ENCODE measurements at places on chromosomes 11 and 22.

DNA sequence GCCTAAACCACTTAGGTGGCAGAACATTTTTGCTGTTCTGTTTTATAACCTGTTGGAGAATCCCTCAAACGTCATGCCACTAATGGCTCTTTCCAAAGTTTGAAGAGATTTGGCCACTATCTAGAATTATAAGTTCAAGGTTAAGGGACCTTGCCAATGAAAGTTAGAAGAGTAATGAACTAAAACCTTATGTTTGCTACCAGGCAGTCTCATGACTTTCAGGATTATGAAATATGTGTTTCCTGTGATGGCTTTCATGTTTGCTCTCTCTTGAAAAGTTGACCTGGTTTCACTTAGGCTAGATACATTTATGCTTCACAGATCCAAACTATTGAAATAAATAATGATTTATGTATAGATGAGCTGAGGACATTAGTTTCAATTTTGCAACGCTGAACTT is 340.0 kb downstream of the LRRC4C start:
- DNase-seq, result no peak

DNA sequence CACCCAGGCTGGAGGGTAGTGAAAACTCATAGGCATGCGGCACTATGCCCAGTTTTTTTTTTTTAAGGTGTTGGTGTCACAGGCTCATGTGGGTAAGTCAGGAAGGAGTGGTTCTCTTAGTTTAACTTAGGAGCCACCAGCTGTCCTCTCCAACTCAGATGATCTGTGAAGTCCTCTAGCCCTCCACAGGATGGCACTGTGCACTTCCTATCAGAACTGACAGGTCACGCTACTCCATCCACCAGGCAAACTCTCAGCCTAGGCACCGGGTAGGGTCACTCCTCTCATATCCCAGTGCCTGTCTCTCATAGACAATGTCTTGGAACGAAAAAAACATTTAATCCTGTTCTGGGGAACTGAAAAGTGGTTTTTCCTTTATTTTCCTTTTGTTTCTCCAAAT is 16.5 kb downstream of the NAP1L4 start:
- no peak for DNase-seq

GRCh38 chr11:3101921-3102640 is 44.9 kb upstream of the CARS1 start:
- no peak for DNase-seq

DNA sequence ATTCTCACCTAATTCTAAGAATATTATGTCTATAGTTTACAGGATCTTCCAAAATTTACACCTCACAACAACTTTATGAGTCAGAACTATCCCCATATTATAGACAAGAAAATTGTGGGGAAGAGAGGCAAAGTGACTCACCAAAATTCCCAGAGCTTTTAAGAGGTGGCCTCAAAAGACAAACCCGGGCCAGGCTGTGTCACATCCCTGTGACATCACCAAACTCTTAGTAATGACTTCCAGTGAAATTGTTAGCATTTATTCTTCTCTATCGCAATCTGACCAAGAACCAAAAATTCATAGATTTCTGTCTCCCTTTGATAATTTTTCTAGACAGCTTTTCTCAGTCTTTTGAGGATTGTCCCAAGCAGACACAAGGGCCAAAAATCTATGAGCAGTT is 134.3 kb downstream of the SNX19 start:
- DNase-seq, result no peak

- DNase-seq, result no peak
Measured at GRCh38 chr11:134665571-134666270, 253.7 kb upstream of the B3GAT1 start.

- no peak for DNase-seq
Measured at GRCh38 chr11:134230339-134230738, 5.9 kb downstream of the VPS26B start.

DNA sequence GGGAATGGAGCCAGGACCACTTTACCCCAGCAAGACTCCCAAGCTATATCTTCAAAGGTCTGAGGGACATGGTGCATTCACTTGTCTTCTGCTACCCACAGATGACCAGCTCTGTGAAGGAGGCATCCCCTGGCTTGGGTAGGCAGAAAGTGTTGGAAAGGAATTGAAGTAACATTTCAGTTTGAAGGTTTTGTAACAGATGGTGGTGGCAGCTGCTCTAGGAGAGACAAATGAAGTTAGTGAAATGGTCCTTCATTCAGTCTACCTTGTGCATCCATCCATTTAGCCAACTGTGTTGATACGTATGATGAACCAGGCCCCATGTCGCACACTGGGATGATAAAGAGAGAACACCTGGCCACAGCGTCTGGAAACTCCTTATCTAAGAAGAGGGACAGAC is 140.5 kb downstream of the COMMD9 start:
- DNase-seq, result no peak

GRCh38 chr11:3796346-3796745 is 1.0 kb downstream of the NUP98 start:
- DNase-seq, result no peak

DNA sequence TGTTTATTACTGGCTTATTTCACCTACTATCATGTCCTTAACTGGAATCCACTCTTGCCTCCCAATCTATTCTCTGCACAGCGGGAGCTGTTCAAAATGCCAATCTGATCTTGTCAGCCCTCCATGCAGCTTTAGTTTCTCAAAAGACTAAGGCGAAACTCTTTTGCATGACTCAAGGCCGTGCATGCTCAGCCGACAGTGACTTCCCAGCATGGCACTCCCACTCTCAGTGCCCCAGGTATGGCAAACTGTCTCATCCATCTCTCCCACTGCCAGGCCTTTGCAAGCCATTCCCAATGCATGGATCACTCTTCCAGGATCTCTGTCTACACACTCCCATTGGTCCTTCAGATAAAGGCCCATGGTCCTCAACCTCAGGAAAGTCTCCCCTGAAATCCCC is 245.9 kb downstream of the LARGE1 start:
- no peak for DNase-seq

DNA sequence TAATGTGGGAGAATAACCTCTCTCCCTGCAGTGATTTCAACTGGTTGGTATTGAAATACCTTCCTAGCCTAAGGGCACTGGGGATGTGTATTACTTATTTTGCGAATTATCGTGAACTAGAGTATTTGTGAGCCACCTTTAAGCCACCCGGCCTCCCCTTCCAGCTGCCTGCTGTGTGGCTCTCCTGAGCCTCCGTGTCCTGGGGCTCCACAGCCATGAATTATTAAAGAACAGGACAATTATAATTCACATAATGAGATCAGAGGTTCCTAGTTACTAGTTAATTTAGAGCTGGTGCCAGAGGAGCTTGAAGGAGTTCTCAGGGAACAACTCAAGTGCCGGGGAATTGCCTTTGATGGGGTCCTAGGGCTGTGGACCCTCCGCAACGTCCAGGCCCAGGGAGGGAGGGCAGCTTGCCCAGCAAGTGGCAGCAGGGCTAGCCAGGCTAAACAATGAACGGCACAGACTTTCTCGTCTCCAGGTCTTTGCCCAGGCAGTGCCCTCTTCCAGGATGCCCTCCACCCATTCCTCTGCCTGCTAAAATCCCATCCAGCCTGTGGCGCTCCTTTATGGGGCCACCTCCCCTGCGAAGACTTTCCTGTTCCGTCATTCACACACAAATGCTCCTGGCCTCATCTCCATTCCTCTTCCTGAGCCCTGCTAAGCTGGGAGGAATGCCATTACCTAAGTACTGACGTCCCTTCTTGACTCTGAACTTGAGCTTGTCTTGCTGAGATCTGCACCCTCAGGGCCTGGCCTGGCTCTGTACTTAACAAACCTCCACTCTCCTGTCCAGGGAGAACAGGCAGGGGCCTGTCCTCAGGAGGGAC is 91.5 kb downstream of the RTL6 start:
- no peak for DNase-seq

- DNase-seq, result no peak
Measured at GRCh38 chr11:48216510-48216909, at the start of gene OR4B1. Gene OR4B1, plus strand, starts transcription at chr11:48216810. Its CDS starts 0 bp downstream, at chr11:48216810.

DNA sequence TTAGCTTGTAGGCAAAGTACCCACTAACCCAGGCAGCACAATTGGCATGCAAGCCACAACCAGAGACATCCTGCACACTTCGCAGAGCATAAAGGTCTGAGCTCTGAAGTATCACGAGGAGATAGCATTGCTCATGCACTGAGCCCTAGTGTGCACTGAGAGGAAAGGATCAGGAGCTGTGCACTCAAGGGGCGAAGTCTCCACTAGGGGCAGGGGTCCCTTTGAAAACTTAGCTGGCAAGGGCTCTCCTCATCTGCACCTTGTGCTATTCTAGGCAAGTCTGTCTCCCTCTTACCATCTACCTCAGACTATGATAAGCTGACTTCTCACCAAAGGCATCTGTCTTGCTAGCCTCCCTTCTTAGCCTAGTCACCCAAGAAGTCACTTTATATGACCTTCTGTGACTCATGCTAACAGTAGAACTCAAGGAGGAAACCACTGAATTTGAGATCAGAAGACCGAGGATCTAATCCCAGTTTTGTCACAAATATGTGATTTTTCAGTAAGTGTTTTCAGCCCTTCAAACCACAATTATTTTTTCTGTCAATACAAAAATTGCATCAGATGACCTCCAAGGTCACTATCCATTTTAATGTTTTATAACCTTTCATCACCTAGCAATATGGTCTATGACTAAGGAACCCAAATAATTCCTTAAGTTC is 1078.0 kb downstream of the NTM start:
- no peak for DNase-seq

DNA sequence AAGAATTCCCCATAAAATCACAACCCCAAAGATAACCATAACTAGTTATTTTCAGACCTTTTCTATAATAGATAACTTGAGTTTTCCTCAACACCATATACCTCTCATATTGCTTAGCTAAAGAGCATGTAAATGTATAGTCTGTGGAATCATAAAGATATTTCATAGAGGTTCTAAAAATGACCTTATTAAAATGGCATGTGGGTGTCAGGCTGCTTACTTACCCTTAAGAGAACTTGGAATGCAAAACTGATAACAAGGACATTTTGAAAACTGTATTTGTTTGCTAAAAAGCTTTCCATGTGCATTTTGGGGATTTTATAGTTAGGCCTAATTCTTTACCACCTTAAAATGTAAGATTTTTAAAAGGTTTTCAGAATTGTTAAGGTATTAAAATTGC is 4.7 kb downstream of the SIK2 start:
- no peak for DNase-seq

DNA sequence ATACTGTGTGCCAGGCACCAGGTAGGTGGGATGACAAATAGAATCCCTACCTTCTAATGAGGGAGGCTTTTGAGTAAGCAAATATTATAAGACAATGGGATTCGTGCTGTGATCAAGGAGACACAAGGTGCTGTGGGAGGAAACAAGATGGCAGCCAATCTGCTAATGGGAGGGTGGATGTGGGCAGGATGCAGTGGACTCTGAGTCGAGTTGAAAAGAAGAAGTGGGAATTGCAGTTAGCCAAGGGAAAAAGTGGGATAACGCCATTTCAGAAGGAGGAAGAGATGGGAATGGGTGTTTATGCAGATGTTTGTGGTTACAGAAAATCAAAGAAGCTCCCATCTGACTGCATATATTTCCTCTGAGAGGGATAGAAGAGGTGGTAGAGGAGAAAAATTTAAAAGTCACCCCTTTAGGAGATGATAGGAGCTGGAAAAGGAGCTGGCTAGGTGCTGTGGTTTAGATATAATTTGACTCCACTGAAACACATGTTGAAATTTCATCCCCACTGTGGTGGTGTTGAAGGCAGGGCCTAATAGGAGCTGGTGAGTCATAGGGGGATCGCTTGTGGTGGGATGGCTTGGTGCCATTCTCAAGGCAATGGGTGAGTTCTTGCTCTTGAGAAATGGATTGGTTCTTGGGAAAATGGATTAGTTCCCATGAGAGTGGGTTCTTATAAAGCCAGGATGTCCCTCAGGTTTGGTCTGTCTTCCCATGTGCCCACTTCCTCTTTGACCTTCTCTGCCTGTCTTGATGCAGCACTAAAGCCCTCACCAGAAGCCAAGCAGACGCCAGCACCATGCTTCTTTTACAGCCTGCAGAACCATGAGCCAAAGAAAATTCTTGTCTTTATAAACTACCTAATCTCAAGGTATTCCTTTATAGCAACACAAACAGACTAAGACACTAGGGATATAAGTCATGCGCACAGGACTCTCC is 30.0 kb upstream of the POU2AF1 start:
- no peak for DNase-seq

DNA sequence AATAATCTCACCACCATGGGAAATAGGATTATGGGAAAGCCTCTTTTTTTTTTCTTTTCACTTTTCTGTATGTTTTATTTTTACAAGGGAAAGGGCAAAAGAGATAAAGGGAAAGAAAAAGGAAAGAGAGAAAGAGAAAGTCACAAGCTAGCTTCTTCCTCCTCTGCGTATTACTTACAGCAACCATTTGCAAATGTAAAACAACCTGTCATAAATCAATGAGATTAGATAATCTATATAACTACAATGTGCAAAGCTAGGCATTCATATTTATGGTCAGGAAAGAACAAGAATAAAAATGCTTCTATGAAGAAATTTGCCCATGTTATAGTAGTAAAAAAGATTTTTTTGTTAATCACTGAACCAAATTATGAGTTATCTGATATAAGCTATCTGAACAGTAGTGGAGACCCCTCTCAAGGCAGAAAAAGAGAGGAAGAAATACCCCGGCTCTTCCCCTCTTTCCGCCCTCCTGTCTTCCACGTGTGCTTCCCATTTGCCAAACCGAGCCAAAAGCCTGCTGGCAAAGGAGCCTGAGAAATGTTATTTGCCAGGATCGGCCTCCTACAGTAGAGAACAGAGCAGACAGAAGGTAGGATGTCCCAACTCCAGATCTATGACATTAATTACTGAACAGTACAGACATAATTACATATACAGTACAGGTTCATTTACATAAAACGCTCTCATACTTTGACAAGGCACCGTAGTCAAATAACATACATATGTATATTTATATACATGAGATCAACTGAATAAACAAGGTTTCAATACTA is 50.2 kb downstream of the ARHGAP32 start:
- DNase-seq, result no peak

- DNase-seq, result no peak
Measured at GRCh38 chr11:90855531-90855930, 632.7 kb upstream of the CHORDC1 start.

- DNase-seq, result no peak
Measured at GRCh38 chr11:128717516-128717915, 23.6 kb downstream of the FLI1 start.

DNA sequence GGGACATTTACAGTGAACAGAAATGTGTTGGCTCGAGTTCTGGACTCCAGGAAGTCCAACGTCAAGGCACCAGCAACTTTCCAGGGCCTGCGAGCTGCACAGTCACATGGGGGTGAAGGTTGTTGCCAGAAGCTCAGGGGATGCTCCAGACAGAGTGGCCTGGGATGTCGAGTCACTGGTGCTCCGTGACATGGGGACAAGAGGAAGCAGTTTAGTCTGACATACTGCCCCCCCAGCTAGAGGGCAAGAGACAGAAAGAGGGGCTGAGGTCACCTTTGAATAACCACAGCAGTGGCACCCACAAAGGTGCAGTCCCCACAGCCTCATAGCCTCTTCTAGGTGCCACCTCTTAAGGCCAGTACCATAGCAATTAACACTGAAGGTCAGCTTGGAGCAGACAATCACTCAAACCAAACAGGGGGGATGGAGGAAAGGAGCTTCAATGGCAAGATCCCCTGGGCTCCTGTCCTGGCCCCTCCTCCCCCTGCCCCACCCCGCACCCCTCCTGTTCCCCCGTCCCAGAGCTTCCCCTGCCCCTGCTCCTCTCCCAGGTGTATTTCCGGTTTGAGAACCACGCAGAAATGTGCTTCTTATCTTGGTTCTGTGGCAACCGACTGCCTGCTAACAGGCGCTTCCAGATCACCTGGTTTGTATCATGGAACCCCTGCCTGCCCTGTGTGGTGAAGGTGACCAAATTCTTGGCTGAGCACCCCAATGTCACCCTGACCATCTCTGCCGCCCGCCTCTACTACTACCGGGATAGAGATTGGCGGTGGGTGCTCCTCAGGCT is 3.8 kb downstream of the APOBEC3D start:
- no peak for DNase-seq

GRCh38 chr11:45073685-45074141 is 72.7 kb upstream of the PRDM11 start:
- no peak for DNase-seq
